ENCODE measurements at places on chromosomes 13 and 19. TPM values are rescaled to one million over a fixed set of nuclear protein-coding genes. Genes with fewer than 3 reads are reported as not detected.

The CGB5 gene
- polyA plus RNA-seq, result not detected

The OR4F17 gene
- polyA plus RNA-seq, result not detected

The A1BG gene
- polyA plus RNA-seq, result 70.2 TPM

The GRIK5 gene
- polyA plus RNA-seq, result not detected

The IL17D gene
- polyA plus RNA-seq, result 0.11 TPM

The SPRED3 gene
- not detected for polyA plus RNA-seq

The COL4A1 gene
- polyA plus RNA-seq, result not detected

The FXYD1 gene
- polyA plus RNA-seq, result 7.1 TPM

The PCDH17 gene
- polyA plus RNA-seq, result not detected

The OR10H1 gene
- not detected for polyA plus RNA-seq

The TNNI3 gene
- polyA plus RNA-seq, result not detected

The SIGLEC5 gene
- not detected for polyA plus RNA-seq

The CCDC70 gene
- not detected for polyA plus RNA-seq

The SYNGR4 gene
- polyA plus RNA-seq, result not detected

The GNA15 gene
- not detected for polyA plus RNA-seq

The SPRY2 gene
- polyA plus RNA-seq, result not detected

The PCDH20 gene
- polyA plus RNA-seq, result not detected

The SIGLEC8 gene
- polyA plus RNA-seq, result not detected

The WDR87 gene
- polyA plus RNA-seq, result not detected

The POLR2I gene
- 144 TPM for polyA plus RNA-seq

The GDF15 gene
- polyA plus RNA-seq, result not detected
